ENCODE measurements at places on chromosomes 7 and 10.

DNA sequence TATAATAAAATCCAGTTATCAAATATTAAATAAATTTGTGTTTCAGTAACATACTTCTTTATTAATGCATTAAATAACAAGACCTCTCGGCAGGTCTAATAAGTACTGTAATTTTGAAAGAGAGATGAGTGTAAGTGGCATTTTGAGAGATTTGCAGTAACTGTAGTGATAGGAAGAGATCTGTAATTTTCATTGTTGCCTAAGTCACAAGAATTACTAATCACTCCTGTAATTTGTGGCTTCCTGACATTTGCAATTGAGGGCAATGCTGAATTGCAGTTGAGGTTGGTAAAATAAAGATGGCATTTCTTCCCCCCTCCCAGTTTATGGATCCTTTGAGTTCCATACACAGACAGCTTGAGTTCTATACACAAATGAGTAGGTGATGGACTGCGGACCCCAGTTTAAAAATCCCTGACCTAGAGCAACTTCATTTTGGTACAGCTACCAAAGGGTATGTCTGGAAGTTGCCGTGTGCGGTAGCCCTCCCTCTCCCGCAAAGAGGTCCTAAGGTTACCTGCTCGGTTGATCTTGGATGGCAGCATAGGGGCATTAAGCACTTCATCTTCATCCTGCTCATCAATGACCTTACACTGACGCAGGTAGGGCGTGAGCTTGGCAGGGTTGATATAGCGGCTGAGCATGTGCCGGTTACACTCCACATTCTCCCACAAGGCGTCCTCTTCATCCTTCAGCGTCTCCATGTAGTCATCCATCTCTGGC, 96.4 kb downstream of the CARD11 start:
- DNase-seq, result no peak

- DNase-seq, result no peak
These were observed 92.3 kb downstream of the BMPR1A start for GRCh38 chr10:86848747-86849146.

DNA sequence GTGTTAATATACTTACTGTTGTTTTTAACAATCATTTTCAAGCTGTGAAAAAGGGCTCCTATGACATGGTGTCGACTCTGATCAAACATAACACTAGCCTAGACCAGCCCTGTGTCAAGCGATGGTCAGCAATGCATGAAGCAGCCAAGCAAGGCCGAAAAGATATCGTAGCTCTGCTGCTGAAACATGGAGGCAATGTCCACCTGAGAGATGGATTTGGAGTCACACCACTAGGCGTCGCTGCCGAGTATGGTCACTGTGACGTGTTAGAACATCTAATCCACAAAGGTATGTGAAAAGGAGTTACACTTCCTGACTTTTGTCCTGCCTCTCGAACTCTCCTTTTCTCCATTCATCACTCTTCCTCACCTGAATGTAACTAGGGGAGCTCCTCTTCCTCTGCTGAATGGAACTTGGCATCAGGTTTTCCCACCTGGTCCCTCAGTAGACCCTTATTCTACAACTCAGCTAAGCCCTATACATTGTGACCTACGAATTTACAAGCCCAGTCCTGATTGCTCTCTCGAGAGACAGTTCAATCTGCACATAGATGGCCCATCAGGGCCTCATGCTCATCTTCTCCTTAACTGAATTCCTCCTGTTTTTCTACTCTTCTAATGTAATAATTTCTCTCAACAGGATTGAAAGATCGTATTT, 23.0 kb downstream of the ASB15 start:
- DNase-seq, result no peak

- DNase-seq, result no peak
These were observed 112.3 kb downstream of the JCAD start for GRCh38 chr10:29946953-29947700.

GRCh38 chr10:86690231-86690630, 21.9 kb downstream of the LDB3 start:
- DNase-seq, result no peak

DNA sequence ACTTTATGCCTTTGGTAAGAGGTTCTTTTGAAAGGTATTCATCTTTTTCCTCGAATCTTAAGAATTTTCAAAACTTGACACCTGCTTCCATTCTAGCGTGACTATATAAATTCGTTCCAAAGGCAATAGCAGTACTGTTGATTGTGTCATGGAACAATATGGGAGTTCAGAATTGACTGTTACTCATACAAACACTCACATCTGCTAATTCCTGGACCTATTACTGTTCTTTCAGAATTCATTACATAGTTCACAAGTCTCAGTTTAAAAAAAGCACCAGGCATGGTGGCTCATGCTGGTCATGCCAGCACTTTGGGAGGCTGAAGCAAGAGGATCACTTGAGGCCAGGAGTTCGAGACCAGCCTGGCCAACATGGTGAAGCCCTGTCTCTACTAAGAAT, 80.9 kb downstream of the CACNB2 start:
- DNase-seq, result no peak

- DNase-seq, result no peak
These were observed 494.0 kb downstream of the MAGI2 start for GRCh38 chr7:78959477-78959876.

GRCh38 chr10:102951316-102951715, 33.2 kb downstream of the CNNM2 start:
- DNase-seq, result no peak

DNA sequence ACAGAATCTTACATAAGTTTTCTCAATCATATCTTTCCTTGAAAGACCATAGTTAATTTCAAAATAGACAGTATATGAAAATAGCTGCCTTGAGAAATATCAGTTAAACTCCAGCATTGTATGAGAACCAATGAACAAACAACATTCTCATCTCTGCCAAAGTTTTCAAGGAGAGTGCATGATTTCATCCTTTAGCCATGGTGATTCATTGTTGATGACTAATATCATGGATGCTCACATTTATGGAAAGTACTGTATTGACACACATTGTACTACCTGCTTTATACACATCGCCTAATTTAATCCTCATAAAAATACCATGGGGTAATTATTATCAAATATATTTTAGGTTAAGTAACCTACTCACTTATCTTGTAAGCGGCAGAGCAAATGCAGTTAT, 250.3 kb downstream of the CNTNAP2 start:
- DNase-seq, result no peak

DNA sequence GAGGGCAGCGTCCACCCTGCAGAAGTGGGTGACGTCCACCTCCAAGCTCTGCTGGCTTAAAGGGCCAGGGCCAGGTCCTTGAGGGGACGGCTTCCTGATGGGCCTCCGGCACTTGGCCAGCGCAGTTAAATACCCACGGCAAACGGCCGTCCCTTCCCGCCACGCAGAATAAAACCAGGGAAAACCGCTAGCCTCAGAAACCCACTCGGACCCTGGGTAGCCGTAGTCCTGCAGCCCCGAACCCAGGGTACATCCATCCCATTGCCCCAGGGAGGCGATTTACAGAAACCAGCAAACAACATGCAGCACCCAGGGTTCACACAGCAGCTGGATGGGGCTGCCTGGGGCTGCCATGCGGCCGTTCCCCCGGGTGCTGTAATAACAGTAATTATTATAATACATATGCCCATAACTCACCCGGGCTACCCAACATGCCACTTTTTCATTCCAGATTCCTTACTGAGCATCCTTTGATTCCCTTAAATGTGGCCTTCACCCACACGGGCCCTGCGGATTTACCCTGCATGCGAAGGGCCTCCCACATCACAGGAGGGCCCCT, 81.5 kb upstream of the PDGFA start:
- DNase-seq, result no peak

Data from KG1 (cell line).